ENCODE measurements at places on chromosomes 2 and 18.

DNA sequence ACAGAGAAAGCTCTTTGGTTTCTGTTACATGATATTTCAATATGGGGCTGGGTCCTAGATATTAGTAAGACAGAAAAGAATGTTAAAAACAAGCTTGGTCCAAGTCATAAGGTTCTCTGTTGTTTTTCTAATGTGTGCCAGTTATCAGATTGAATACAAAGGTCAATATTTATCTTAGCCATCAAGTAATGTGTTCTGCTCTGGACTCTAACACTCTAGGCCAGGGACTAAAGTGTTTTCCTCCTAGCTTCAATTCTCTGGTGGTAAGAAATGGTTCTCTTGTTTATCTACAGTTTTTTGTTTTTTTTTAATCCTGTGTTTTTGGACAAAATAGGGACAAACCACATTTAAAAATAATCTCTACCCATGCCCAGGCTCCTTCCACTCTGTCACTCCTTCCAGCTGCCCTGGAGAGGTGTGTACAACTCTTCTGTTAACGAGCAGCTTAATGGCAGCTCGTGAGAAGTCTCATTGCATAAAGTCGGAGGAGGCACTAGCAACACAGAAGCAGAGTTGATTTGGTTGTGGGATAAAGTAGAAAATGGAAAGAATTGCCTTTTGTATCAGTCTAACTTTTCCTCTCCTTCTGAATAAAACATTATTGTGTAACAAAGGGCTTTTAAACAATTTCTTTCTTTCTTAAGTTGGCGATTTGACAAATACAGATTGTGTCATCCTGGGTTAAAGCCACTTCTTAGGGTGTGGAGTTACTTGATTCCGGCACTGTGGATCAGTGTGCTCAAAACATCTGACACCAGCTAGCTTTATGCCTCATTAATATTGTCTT is 8.0 kb upstream of the SESTD1 start:
- no peak for DNase-seq

DNA sequence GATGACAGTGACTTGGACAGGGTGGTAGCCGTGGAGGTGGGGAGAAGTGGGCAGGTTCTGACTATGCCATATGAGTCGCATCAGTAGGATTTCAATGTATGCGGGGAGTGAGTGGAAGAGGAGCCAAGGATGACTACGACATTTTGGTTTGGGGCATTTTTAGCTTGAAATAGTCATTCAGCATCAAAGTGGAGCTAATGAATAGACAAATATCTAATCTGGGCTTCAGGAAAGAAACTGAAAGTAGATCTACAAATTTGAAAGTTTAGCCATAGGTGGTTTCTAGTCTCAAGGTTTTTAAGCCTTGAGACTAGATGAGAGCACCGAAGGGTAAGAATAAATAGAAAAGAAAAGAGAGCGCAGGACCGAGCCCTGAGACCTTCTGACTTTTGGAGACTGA is 58.3 kb downstream of the FEZ2 start:
- DNase-seq = no peak

GRCh38 chr2:134401789-134402188 is 147.9 kb downstream of the MGAT5 start:
- no peak for DNase-seq

GRCh38 chr2:100520224-100520623 is 42.6 kb upstream of the PDCL3 start:
- no peak for DNase-seq

DNA sequence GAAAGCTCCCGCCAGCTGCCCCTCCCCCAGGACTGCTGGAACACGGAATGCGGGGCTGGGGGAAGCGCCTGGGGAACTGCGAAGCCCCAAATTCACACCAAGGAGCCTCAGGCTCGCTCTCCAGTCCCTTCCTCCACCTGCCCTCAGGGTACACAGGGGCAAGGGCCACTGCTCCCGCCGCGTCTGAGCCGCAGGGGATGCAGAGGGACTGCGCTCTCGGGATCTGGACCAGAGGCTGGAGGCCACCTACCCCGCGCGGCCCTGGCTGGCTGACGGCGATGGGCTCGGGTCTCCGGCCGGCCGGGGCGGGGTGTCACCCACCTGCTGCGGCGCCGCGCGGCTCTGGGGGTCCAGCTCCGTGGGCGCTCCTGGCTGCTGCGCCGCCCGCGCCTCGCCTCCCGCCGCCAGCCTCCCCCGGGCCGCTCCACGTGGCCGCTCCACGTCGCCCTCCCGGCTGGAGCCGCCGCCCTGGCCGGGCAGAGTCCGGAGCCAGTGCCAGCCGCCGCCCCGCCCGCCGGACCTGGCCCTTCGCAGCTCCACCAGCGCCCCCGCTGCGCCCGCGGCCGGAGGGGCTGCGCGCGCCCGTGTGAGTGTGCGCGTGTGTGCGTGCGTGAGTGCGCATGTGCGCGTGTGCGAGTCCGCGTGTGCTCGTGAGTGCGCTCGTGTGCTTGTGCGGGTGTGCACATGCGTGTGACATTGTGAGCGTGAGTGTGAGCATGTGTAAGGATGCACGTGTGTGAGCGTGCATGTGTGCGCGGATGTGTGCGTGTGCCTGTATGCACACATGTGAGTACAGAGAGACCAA is at the start of gene CGREF1:
TSS of gene CGREF1 (minus strand) at position 604 of the 805 bp plus-strand sequence. CDS start 14,762 bp downstream, outside the sequence.
- no peak for DNase-seq

DNA sequence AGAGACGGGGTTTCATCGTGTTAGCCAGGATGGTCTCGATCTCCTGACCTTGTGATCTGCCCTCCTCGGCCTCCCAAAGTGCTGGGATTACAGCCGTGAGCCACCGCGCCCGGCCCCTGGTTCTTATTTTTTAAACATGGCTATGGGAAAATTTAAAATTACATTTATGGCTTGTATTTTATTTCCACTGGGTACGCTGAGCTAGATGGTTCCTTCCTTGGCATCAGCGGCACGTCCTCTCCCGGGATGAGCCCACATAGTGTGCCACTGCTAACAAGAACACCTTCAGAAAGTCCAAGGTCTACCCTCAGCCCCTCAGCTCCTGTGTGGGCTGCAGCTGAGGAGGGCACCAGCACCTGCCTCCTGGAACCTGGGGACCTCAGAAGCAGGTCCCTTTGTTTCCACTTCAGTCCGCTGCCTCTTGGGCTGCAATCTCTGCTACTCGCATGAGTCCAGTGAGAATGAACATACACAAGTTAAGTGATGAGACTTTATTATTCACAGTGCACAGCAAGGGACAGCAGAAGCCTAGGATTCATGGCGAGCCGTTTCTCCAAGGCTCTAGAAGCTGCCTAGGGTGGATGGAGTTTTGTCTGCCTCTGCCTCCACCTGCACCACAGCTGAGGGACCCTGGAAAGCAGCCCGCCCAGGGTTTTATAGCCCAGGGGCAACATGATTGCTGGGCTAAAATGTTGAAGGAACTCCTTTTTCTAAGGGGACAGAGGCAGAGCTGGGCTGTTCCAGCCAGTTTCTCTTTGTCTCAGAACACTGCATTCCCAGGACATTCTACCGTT is 107.5 kb upstream of the TEX51 start:
- no peak for DNase-seq

DNA sequence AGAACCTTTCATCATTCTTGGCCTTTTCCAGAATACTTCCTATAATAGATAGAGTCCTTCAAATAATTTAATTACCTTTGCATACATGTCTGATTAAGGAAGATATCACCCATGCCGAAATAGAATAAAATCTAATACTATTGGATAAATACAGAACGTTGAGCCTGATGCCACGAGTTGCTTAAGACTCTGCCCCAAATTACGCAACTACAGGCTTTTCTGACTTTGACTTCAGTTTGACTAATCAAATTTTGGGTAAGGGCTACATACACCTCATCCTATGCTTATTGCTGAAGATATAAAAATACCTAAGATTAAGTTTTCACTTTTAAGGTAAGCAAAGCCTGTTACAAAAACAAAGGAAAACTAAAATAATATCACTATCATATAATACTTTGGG is 1065.1 kb upstream of the NRXN1 start:
- DNase-seq = no peak

- DNase-seq = no peak
These were observed 21.7 kb upstream of the POLI start for GRCh38 chr18:54247511-54248175.

DNA sequence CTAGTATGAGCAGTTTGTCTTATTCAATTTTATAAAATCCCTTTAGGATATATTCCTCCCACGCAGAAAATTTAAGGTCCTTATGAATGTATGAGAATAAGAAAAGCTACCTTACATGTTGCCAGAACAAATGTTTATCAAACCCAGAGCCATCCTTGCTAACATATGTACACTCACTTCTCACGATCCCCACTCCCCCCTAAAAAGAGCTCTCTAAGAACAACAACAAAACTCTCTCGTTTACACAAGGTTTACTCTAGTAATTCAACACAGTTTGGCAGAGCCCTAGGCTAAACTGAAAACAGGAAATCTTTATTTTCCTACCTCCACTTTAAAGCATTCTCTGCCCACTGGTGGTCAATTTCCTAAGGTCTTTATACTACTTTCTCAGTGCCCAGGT is 504.9 kb downstream of the ZEB2 start:
- DNase-seq = no peak

DNA sequence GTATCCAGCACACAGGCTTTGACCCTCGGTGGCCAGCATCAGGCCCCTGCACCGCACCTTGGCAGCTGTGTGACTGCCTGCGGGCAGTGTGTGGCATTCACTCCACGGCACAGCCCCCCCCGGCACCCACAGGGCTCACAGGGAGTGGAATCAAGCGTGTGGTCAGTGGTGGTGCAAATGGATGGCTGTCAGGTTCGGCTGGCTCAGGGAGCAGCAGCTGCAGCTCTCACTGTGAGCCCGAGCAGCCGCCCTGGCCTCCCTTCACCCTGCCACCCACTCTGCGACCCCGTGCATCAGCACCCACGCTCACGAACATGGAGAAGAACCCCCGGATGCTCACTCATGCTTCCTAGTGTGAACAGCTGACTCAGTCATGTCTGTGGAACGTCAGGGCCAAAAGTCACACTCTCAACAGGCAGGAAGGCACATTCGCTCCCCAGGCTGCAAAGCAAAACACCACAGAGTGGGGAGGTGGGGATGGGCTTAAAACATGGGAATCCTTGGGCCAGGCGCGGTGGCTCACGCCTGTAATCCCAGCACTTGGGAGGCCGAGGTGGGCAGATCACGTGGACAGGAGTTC is 41.5 kb upstream of the GPC1 start:
- no peak for DNase-seq
